HuH-7.5 (cell line): ENCODE measurements at places on chromosomes 3 and 15.

DNA sequence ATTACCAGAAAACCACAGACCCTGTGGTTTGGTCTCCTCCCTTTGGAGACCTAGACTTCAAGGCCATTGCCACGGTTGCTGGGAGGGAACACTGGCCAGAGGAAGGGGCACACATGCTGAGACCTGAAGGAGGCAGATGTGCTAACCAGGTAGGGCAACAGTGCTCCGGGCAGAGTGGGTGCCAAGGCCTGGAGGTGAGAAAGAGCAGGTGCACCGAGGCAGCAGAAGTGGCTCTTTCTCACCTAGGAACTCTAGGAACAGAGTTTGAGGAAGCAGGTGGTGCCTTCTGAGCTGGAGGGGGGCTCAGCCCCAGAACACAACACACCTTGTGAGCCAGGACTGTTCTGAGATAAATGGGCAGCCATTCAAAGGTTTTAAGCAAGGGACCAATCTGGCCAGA, 106.1 kb downstream of the MEGF11 start:
- no peak for DNase-seq

GRCh38 chr15:38878926-38879325, 314.3 kb upstream of the RASGRP1 start:
- DNase-seq, result no peak

- DNase-seq, result no peak
Measured at GRCh38 chr3:10334042-10334441, 13.1 kb upstream of the SEC13 start.

- DNase-seq, result no peak
Measured at GRCh38 chr3:114760679-114761078, 386.4 kb downstream of the ZBTB20 start.

GRCh38 chr3:128012050-128012449, 40.2 kb upstream of the SEC61A1 start:
- no peak for DNase-seq
